ENCODE measurements at places on chromosomes 1 and 21.
A peak's percentile ranks its signal among the peaks of the same experiment; 100 is the strongest.

DNA sequence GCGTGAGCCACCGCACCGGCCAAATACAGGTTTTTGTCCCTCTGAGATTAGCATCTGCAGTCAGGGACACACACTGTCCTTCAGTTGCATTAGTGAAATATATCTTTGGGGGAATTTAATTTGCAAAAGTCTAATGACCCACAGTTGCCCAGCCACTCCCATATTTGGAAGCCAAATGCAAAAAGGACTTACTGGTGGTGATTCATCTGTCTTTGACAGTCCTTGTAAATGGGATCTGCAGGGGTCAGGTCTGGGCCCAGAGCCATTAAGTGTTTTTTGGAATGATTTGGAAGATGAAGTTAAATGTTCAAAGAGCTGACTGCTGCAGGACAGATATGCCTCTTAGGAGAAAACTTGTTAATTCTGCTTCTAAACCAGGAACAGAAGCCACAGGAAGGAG, 44.6 kb upstream of the DNASE2B start:
- peak; percentile 45 for DNase-seq

DNA sequence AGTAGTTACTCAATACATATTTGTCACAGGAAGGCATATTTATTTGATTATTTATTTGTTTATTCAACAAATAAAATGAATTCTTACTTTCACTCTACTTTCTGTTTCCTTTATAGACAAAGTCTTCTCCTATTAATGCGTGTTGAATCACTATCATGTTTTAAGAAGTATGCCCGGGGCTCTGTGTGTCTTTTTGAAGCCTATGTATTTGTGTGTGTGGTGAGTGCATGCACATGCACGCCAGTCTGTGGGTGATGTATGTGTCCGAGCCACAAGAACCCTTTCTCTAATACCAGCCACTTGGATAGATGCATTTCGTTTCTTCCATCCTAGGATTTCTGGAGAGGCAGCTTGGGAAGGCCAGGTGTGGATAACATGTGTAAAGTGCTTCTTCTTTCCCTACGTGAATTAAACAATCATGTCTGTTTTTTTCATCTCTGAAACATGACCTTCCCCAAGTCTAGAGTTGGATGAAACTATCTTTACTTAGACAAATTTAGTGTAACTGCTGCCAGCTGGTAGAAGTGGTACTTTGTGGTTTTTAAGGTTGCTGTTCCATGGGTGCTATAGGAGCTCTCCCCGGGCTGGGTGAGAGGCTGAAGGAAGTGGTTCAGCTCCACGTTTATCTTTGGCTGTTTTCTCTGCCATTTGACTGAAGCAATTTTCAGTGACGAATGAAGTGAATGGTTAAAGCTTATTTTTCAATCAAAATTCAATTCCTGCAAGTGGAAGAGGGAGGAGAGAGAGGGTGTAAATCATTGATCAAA, 46.8 kb upstream of the PPM1J start:
- no peak for DNase-seq

DNA sequence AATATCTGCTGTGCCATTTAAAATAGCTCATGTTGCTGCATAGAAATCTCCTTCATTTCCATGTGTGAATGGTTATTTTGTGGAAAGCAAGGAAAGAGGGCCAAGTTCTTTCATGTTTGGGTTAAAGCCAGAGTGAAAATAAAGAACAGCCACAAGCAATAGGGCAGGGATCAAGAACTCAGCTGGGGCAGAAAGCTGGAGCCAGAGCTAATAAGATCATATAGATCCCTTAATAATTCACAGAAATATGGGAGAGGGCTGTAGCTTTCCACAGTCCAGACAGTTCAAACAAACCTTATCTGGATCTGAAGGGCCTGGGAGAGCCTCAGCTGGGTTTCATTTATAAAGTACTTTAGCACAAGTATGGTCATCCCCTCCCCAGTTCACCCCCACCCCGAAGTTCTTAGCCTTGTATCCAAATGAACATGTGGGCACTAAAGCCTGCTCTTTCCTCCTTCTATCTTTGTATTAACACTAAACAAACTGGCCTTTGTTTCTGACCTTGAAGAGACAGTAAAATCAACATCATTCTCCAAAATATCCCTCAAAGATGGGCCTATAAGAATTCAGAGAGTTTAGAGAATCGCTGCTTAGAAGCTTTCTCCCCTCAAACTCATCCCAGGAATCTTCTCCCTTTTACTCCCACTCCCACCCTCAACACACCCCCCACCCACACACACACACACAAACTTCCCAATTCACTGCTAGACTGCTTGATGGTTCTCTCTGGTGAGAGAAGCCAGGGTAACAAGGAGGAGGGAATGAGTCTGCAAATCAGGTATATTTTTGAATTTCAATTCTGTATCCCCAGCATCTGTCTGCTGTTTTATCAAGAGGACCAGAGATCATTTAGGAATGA, 41.7 kb downstream of the UTP25 start:
- DNase-seq = no peak

- no peak for DNase-seq
Measured at GRCh38 chr1:76583235-76583868, 283.9 kb upstream of the ST6GALNAC5 start.

DNA sequence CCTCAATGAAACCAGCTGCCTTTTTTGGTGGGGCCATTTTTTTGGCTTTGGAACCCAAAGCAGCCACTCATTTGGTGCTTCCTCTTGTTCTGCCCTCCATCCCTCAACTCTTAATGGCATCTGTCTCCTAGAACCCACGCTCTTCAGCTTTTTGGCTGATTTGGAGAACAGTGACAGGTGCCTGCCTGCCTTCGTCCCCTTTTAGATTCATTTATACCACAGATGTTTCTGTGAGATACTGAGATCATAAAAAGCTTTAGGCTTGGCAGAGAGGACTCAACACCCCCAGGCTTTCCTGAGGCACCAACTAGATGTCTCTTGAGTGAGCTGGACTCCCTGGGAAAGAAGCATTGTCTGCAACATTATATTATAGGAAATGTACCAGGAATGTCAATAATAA, 20.4 kb upstream of the YTHDF2 start:
- no peak for DNase-seq

DNA sequence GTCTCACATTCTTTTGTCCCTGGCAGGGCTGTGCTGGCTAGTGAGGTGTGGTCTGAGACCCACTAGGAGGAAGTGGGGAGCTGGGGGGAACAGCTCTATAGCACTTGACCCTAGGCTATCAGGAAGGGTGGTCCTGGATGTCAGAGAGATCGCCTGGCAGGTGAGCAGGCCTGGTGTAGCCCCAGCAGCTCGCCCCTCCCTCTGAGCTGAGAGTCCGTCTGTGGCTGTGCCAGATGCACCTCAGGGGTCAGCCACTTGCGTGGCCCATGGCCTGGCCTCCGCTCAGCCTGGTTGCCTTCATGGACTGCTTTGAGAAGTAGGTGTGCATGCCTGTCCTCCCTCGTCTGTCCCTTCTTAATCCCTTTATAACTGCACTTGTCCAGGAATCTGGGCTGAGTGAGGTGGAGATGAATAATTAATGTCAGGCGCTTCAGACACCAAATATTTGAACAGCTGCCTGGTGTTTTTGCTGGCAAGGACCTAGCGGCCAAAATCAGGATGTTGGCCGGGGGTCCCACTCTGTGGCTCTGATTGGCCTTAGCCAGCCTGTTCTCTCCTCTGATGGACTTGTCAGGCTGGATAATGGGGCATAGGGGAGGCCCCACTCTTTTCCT, 30.5 kb downstream of the TMEM53 start:
- DNase-seq = no peak

DNA sequence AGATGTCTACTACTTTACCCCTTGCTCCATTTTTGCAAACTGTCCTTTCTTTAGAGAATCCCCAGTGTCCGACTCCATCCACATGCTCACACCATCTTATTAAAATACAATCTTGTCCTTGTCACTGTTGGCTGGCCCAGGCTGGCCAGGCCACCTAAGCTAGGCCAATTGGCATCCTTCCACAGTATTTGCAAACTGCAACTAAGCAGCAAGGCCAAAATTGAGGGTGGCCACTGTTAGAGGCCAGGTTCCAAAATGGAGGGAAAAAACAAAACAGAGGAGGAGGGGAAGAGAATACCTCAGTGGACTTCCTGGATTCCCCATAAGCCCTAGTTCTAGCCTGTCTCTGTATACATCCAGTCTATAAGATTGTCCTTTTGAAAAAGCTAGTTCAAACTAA, 4.3 kb downstream of the FAM89A start:
- DNase-seq = no peak

GRCh38 chr1:183356534-183357182, 61.5 kb downstream of the NMNAT2 start:
- DNase-seq = no peak

DNA sequence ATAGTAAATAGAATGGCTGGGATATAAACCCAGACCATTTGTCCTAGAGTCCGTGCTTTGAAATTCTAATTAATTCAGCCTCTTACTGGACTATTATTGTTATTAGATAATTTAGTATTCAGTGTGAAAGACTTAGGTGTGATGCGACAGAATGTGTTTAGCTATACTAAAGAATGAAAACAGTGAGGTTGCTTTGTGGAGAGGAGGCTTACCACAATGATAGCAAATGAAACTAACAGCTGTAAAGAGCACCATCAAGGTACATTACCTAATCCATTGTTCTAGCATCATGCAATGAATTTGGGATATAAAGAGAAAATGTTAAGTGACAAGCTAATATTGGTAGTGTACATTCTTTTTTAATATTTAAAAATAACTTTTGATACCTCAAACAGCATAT, 911.1 kb downstream of the KCNT2 start:
- no peak for DNase-seq

DNA sequence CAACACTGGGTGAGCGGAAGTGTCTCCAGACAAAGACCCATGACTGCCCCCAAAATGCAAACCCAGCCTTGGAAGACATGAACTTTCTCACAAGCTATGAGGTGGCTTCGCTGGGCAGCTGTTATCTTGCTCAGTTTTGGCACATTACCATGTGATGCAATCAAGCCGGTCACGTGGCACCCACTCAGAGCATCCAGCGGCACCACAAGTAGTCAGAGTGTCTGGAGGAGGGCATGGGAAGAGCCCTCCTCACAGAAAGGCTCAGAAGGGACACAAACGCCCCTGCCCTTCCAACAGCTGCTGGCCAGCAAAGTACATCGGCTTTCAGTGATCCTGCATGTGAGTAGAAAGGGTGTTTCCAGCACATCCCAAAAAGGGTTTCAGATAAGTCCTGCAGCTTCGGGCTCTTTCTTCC, 145.5 kb upstream of the IRF2BP2 start:
- peak; percentile 79 for DNase-seq

DNA sequence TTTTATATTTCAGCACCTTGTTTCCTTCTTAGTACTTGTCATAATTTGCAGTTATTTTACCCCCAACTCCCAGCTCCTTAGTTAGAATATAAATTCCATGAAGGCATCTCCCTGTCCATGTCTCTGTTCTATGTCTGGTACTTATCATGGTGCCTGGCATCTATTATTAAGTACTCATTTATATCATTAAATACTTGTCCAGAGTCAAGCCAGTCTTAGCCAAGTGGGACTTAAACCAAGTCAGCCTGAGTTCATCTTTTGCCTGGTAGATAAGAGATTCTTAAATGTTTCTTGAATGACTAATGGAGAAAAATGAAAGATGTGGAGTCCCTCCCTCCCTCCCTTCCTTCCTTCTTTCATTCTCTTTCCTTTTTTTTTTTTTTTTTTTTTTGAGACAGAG, 9.4 kb downstream of the SLC25A44 start:
- peak; percentile 60 for DNase-seq

- no peak for DNase-seq
Measured at GRCh38 chr1:194477908-194478307, 1291.5 kb upstream of the B3GALT2 start.

DNA sequence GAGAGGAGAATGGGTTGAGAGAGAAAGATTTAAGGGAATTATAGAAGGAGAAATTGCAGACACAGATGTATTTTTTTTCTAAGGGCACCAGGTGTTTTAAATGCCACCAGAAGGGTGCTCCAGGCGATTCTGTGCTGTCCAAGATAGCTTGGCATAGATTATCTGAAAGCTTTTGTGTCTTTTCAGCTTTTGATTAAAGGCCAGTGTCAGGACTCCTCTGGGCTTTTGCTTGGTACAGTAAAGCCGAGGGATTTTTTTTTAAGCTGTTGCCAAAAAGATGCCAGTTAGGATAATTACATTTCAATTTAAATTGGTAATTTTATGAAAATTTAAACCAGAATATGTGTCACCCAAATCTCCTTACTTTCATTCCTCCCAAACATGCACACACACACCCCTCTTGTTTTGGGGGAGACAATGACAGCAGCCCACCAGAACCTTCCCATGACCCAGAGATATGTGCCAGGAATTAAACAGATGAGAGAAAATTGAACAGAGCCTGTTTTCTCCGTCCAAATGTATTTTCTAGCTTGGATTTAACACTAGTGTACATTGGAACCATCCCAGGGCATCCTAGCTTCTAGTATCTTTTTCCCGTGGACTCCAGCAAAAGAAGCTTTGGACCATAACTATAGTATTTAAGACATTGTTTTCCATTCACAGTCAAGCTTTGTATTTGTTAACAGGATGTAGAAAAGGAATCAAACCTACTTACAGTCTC, 670.7 kb upstream of the CXADR start:
- DNase-seq = no peak

- peak; percentile 30 for DNase-seq
Measured at GRCh38 chr1:223137455-223138085, 5.5 kb downstream of the TLR5 start.

DNA sequence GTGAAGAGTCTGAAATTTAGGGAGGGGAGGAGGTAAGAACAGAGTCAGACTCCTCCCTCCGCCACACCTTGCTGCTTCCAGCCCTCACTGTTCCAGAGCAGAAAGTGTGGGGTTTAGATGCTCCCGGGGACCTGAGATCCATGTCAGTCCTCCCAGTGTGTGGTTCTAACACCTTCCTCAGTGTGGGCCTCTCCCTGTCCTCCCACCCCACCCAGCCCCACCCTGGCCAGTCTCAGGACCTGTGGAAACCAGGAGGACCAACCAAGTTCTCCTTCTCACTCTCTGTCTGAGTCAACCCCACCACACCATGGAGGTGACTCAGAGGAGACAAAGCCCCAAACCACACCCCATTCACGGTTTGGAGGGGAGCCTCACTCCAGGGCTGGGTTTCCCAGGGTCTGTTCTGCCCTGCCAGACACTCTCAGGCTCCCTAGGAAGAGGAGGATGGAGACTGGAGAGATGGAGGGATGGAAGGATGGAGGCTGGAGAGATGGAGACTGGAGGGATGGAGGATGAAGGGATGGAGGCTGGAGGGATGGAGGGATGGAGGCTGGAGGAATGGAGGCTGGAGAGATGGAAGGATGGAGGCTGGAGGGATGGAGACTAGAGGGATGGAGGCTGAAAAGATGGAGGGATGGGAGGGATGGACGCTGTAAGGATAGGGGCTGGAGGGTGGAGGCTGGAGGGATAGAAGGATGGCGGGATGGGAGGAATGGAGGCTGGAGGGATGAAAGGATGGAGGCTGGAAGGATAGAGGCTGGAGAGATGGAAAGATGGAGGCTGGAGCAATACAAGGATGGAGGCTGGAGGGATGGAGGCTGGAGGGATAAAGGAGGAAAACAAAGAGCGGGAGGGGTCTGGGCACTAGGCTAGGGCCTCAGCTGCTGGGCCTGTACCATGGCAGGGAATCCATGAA, 100.9 kb upstream of the RUNX3 start:
- peak; percentile 15 for DNase-seq

GRCh38 chr1:58815686-58816071, 31.8 kb upstream of the JUN start:
- peak; percentile 32 for DNase-seq

Data from HFFc6 (cell line).